Fibroblast of skin of back (primary cell): ENCODE measurements at places on chromosomes 1 and 21.

- peak; percentile 70 for DNase-seq
Observed at GRCh38 chr1:220879509-220880361, 492 bp downstream of the HLX start.

GRCh38 chr1:82032068-82032467, 231.3 kb downstream of the ADGRL2 start:
- DNase-seq, result no peak

GRCh38 chr1:54136963-54137533, 15.8 kb downstream of the CDCP2 start:
- DNase-seq, result no peak

- no peak for DNase-seq
Observed at GRCh38 chr1:68185743-68186142, 46.6 kb downstream of the WLS start.

GRCh38 chr1:20265250-20265649, 25.4 kb upstream of the VWA5B1 start:
- DNase-seq, result no peak

GRCh38 chr1:89087241-89087640, 22.2 kb upstream of the GBP1 start:
- DNase-seq, result no peak

DNA sequence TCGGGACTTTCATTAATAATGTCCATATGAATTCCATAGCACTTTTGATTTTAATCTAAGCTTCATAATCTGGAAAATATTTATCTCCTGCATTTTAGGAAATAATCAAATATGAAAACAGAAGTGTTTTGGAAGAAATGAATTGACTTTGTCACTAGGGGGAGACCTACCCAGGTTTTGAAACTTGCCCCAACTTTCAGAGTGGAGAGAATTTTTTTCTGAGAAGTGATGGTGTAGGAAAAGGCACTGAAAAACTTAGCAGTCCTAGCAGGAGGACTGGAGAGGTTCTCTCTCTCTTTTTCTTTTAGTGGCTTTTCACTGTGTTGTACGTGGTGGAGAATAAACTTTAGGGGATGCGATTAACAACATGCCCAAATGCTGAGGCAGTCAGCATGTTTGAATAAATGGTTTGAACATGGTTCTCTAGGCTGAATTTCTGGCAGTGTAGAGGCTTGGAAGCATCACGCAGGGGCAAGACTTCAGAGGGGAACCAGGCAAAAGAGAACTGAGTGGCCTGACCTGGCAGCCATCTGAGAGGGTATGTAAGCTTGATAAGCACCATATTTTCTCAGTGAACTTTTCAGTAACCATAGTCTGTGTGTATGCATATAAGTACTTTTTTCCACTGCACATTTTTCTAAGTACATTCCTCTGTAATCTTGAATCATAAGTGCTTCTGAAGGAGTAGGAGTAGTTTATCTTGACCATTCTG, 68.3 kb upstream of the NEK7 start:
- peak; percentile 75 for DNase-seq

GRCh38 chr1:41642922-41643821, 158.7 kb upstream of the EDN2 start:
- DNase-seq, result no peak

- DNase-seq, result no peak
Observed at GRCh38 chr1:188194916-188195315, 1366.2 kb downstream of the PLA2G4A start.

DNA sequence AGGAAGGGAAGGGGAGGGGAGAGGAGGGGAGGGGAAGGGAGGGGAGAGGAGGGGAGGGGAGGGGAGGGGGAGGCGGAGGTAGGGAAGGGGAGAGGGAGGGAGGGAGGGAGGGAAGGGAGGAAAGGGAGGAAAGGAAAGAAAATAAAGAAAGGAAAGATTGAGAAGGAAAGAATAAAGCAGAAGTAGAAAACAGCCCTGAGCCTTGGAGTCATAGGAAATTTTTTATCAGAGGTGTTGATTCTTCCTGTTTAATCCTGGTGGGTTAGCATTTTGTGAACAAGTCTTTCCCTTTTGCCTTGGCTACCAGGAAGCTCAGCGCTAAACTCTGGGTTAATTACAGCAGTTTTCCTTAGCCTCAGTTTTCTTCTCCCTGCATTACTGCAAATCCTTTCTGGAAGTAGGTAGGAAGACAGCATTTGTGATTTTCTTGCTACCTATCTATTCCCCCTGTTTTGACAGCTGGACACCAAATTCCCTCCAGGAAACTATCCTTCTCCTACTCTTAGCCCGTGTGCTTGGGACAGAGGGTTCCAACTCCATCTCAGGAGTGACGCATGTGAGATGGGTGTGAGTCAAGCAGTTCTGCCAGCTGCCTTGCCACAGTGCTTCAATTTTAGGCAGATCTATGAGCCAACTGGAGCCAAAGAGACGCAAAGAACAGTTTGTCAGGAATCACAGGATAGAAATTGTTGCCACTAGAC, 26.9 kb downstream of the TOMM20 start:
- DNase-seq, result no peak

DNA sequence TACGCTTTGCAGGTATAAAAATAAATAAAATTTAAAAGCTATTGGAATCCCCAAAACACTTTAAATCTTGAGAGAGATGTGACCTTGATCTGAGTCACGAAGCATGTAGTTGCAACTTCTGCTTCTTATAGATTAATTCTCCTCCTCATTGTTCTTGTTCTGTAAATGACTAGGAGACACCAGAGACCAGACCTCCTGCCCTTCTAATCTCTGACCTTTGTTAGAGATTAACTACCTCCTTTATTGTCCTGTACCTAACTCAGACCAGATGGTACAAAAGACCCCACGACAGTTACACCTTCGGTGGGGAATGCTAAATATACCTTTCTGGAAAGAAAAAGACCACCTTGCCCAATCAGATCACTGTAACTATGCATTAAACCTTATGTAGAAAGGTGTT, 76.9 kb upstream of the NEK2 start:
- DNase-seq, result no peak

DNA sequence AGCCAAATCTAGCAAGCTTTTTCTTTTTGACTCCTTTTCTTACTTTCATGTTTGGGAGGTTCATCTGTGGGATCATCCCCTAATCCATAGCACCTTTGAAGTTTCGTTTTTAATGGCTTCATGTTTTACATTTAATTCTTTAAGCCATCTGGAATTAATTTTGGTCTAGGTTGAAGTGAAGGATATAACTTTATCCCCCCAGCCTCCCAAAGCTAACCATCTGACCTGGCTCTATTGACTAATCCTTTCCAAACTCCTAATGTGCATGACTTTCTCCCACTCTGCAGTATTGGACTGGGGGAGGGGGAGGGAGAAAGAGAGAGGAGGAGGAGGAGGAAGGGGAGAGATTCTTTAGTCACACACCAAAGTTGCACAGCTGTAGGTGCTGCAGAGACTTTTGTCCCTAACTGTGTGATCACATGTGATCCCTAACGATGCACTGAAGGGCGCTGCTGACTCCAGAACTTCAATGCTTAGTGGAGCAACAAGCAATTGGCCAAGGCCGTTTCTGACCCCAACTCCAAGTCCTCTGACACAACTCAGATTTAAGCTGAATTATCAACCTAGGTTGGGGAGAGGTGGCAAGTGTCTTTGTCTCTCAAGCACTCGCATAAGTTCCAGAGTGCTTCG, 191.6 kb downstream of the HUNK start:
- no peak for DNase-seq

- DNase-seq, result peak; percentile 51
Observed at GRCh38 chr1:42335809-42336518, 929 bp upstream of the FOXJ3 start.

GRCh38 chr1:71276466-71276865, 195.6 kb upstream of the ZRANB2 start:
- DNase-seq, result no peak

DNA sequence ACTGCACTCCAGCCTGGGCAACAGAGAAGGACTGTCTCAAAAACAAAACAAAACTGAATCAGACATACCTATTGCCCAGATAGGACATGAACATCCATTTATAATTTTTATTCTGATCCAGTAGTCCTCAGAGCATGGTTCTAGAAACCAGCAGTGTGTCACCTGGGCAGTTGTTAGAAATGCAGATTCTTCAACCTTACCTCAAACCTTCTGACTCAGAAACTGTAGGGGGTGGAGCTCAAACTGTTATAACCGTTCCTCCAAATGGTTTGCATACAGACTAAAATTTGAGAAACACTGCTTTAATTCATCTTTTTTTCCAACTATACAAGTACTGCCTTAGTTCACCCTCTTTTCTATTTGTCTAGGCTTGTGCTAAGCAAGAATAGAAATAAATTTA, 6.0 kb downstream of the NASP start:
- no peak for DNase-seq

DNA sequence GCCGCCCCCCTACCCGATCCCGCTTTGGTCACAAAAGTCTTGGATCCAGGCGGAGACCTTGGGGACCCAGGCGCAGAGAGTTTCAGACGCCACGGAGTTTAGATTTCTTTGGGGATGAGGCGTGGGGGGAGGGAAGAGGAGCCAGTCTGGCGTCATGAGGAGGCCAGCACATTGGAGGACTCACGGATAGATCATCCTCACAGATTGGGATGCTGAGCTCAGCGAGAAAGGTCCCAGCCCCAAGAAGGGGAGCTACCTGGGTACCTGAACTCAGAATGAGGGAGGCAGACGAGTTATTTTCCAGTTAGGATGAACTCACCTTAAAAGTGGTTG, 393 bp downstream of the ELAPOR1 start:
- no peak for DNase-seq

DNA sequence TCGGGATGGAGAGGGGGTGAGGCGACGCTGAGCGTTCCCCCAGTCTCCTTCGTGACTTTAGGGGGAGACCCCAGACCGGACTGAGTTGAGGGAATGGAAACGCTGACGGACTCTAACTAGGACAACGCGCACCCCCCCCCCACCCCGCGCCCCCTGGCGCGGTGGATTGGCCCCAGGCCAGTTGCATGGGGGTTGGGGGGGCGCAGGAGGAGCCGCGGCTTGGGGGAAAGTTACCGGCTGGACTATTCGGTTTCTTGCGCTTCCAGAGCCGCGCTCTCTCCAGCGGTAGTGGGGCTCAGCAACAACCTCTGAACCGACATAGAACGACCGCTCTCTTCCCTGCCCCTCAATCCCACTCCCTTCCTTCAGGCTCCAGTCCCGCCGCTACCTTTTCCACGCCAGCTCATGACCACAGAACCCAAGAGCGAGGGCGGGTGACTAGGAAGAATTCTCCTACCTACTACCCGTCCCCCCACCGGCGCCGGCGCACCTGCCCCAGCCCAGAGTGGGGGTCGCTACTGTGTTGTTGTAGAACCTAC, 694 bp downstream of the ZBTB7B start:
- DNase-seq, result peak; percentile 20

GRCh38 chr1:58789322-58789856, 5.5 kb upstream of the JUN start:
- DNase-seq, result peak; percentile 47

DNA sequence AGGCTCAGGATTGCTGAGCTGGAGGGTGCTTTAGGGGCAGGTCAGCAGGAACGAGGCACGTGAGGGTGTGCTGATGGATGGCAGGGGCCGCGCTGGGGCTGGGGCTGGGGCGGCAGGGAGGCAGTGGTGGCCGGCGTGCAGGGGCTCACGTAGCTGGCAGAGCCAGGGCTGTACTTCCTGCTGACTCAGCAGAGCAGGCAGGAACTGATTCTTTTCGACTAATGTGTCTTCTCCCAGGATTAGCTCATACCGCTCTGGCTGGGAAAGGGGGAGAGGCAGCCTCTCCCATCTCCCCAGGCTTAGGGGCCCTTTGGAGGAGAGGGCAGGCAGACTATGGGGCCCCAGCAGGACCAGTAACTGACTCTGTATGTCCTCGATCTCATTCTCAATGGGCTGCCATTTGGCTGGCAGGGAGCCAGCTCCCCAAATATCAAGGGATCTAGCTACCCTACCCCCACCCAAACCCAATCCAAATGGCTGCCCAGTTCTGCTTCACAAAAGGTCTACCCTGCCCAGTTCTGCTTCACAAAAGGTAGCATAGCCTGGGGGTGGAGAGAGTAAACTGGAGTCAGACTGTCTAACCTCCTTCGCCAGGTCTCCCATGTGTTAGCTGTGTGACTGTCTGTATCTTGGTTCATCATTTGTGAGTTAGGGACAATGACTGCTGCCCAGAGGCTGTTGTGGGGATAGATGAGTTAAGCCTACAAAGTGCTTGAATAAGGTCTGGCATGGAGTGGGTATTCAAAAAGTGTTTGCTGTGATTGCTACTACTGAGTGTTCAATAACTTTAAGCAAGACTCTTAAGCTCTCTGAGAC, 100.1 kb upstream of the SLC2A1 start:
- DNase-seq, result peak; percentile 88

GRCh38 chr1:153535242-153536011, at the start of gene S100A6:
TSS of gene S100A6 (minus strand) at chr1:153535991. CDS start at chr1:153535339, 652 bp downstream.
- peak; percentile 43 for DNase-seq

GRCh38 chr1:237702161-237702560, 188.6 kb downstream of the ZP4 start:
- DNase-seq, result no peak

- no peak for DNase-seq
Observed at GRCh38 chr1:156433602-156434001, 64.6 kb downstream of the RHBG start.

DNA sequence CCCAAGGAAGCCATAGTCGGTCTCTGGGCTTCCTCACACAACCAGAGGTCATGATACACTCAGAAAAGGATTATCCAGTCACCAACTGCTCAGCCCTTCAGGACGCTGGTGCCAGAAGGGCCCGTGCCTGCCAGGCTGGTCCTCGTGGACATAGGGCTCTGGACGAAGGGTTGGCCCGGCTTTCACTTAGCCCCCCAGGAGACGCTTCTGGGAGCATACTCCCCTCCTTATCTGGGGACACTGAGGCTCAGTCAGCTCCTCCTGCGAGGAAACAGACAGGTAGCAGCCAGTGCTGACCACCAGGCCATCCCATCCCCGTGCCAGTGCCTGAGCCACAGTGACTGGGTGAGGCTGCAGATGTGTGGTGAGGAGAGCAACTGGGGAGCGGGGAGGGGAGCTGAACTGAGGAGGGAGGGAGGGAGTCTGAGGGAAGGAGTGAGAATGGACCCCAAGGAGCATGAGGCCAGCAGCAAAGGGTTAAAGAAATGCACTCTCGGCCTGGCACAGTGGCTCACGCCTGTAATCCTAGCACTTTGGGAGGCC, 17.9 kb upstream of the LAPTM5 start:
- no peak for DNase-seq

DNA sequence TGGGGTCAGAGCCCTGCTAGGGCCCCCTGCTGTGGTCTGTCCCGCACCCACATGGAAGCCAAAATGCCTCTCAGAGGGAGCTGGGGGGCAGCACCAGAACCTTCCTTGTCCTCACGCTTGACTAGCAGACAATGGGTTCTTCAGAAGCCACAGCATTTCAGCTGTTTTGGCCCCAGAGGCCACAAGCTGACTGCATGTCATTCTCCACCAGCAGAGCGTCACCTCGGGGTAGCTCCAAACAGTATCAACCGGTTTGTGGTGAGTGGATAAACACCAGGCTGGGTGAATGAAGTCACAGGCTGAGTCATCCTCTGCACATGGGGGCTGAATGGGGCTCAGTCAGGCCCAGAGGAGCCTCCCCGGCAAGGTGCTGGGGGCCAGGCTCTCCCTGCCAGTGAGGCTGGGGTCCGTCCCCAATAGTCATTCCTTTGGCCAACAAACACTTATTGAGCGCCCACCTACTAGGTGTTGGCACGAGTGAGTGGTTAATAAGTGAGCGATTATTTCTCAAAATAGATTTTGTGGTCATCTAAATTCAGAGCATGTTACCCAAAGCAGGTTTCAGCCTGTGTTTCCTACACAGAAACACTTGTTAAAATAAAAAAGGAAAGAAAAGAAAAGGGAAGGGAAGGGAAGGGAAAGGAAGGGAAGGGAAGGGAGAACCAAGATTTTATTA, 9.1 kb downstream of the OLIG1 start:
- DNase-seq, result peak; percentile 43
